ENCODE measurements at places on chromosomes 12 and 14.

- no peak for DNase-seq
Measured at GRCh38 chr14:85409481-85410210, 120.3 kb upstream of the FLRT2 start.

GRCh38 chr12:41190338-41190737 lies 2.2 kb downstream of the PDZRN4 start:
- no peak for DNase-seq

DNA sequence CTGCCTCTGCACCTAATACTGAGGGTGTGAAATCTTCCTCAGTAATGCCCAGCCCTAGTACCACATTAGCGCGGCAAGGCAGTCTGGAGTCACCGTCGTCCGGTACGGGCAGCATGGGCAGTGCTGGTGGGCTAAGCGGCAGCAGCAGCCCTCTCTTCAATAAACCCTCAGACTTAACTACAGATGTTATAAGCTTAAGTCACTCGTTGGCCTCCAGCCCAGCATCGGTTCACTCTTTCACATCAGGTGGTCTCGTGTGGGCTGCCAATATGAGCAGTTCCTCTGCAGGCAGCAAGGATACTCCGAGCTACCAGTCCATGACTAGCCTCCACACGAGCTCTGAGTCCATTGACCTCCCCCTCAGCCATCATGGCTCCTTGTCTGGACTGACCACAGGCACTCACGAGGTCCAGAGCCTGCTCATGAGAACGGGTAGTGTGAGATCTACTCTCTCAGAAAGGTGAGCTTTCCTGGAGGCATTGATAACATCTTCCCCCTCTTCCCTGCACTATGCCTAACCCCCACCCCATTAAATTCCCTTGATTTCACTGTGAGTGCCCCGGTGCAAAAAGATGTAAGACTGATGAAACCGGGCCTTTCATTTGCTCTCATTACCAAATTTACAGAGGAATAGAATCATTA lies 291.4 kb downstream of the NAV3 start:
- no peak for DNase-seq

DNA sequence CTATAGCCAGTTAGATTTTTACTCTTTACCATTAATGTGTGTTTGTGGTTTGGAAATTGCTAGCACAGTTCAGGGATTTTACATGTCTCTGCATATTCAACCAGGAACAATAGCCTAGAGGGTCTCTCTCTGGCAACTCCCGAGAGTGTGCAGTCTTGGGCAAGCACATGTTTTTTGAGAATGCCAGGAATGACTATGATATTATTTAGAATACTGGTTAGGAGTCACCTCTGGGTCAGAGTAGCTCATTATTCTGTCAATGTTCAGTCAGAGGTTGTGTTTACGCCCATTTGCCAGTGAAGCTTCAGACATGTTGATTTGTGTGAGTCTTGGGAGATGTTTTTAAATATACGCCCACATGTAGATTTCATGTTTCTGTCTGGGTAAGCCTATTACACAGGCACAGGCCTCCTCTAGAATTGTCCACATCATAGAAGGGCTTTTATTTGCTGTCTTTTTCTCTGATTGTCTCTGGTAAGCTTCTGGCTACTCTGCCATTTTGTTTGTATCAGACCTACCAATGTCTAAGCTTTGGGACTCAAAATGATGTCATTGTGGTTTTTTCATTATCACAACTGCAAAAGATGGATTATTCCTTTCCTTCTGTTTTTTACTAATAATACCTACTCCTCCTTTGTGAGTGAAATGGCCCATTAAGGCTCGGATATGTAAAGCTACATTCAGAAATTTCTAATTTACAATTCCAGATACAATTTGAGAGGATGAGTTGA lies 203.1 kb upstream of the PPFIA2 start:
- DNase-seq, result no peak

- DNase-seq, result no peak
Measured at GRCh38 chr14:44959538-44959937, 2.2 kb downstream of the KLHL28 start.

- DNase-seq, result no peak
Measured at GRCh38 chr12:19456176-19456575, 16.9 kb downstream of the AEBP2 start.

Data from activated CD8-positive, alpha-beta memory T cell treated with anti-CD3 and anti-CD28 coated beads for 1 hour (primary cell).